Breast epithelium (tissue), 4 donors: ENCODE measurements at places on chromosomes 1 and 21. TPM values are rescaled to one million over a fixed set of nuclear protein-coding genes. Genes with fewer than 3 reads are reported as not detected.

DNA sequence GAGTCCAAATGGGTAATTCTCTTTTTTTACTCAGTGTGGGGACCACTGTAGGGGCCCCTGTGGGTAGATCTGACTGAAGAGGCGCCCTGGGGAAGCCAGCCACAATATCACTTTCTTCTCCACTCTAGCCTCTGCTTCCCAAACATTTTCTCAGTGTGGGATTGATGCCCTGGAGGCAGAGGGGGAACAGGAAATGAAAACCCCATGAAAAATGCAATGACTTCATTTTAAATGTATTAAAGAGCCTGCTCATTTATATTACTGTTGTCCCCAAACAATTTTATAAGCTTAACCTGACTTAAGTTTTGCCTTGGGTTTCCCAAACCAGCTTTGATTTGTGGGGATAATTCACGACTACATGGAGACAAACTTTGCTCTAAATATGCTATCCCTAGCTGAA lies 181.9 kb downstream of the C1orf94 start:
- DNase-seq, result no peak

DNA sequence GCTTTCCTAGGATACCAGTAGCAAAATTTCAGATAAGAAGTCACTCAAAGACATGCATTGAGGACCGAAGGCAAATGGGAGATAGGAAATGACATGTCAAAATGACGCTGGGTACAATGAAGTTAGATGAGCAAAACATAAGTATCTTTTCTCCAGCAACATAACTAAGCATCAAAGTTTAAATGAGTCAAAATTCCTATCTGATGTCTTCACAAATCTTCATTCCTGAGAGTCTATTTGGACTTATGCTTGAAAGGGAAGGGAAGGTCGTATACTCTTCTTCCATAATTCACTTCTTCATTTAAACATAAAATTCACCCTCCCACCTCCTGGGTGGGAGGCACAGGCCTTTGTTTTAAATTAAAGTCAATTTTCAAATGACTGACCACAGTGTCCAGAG lies 4.1 kb upstream of the TMEM81 start:
- no peak for DNase-seq

DNA sequence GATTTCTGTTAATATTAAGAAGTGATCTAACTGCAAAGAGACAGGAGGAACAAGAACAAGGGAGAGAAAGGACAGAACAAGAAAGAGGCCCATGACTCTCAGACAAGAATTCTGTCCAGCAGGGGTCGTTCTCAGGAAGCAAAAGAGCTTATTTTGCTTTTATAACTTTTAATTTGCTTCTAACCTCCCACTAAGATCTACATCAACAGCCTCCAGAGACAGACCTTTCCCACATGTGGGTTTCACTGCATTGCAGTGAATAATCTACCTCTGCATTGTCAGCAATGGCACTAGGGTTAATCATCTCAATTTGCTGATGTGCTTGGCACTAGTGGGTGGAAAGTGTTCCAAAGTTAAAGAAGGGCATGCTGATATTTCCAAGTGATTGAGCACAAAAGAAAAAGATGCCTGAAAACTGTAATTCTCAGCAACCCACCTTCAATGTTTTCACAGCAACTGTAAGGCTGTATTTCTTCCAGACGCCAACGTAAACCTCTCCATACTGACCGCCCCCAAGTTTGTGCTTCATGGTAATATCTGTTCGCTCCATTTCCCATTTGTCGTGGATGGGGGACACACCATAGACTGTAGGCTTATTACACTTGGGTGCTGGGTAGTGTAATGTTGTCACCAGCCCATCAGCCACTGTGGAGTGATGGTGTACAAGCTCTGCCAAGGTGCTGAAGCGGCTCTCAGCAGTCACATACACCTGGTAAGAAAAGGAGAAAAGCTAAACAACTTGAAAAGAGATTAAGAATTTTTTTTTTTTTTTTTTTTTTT lies 39.5 kb downstream of the TOR3A start:
- DNase-seq, result no peak

GRCh38 chr1:151478923-151479322 lies 19.6 kb upstream of the POGZ start:
- no peak for DNase-seq

GRCh38 chr1:29777522-29777921 lies 541.2 kb downstream of the PTPRU start:
- DNase-seq, result no peak

DNA sequence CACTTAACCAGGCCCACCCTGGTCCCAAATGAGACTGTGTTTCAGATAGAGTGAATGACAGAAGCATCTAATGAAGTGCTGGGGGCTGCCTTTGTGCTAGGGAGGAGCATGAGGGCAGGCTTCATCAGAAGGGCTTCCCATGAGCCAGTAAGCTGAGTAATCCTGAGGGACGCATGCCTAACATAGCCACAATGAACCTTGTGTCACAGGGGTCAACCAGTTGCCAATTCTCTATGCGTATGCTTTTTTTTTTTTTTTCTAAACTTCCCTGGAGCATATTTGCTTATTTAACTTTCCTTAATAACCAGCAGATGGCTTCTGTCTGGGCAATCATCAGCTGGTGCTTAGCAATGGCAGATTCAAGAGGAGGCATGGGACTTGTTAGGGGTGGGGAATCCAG lies 25.5 kb upstream of the CYP2J2 start:
- DNase-seq, result no peak

DNA sequence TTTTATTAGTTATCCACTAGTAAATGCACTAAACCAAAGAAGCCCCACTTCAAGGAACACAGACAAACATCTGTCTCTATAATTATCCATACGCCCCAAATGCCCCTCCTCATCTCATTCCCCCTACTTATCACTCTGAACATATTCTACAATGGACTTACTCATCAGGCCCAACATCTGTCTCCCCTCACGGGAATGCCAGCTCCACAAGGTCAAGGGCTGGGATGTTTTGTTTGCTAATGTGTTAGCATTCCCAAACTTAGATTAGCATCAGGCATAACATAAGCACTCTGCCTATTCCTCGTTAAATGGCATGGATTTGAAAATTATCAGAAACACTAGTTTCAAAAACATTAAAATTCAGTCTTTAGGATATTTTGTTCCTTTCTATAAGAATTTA lies 279.5 kb downstream of the DSCAM start:
- DNase-seq, result no peak

The PMVK gene
- total RNA-seq, result 16.7 TPM

The TMPRSS15 gene
- total RNA-seq, result not detected

The MIXL1 gene
- not detected for total RNA-seq

The NHLH1 gene
- not detected for total RNA-seq
